ENCODE measurements at places on chromosomes 12 and 14.

DNA sequence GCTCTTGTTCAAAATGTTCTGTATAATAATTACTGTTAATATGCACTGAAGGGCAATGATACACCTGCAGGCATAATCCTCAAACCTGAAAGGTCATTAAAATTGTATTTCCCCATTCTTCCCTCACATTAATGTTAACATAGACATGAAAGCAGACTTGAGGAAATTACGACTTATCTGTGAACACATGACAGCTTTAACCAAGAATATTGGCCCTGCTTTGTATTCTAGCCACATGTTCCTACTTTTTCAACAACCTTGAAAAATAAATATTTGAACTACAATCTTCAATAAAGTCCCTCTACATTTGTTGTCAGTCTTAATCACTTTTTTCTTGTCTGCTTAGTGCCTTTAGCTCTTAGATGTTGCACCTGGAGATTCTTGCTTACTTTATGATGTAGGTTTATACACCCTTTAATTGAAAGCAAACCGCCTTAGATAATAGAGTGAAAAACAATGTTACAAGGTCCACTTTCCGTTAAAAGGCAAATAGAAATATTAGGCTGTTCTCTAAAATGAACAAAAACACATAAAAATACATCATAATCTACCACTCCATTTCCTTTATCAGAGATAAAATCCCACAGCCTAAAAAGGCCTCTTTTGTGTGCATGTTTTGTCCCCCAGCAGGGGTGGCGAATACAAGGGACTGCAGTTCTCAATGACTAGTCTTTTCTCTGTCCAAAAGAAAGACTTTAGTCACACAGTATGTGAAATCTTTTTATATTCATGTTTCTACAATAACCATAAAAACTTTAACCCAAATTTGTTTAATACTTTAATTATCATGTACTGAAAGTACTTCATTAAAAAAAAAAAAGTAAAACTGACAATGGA lies 55.9 kb downstream of the ZFC3H1 start:
- DNase-seq: no peak

DNA sequence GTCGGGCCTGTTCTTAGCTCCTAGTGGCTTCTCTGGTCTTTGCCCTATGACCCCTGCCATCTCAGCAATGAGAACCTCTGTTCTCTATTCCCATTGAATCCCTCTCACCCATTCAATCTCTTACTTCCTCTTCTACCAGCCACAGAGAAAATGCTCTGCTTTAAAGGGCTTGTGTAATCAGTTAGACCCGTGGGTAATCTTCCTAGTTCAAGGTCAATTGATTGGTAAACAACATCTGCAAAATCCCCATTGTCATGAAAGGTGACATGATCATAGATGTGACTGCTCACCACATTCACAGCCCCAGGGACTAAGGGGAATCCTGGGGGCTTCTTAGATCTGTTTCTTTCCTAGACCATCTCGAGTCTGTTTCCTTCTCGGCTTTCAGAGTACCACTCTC lies 7.2 kb upstream of the CCDC197 start:
- no peak for DNase-seq

DNA sequence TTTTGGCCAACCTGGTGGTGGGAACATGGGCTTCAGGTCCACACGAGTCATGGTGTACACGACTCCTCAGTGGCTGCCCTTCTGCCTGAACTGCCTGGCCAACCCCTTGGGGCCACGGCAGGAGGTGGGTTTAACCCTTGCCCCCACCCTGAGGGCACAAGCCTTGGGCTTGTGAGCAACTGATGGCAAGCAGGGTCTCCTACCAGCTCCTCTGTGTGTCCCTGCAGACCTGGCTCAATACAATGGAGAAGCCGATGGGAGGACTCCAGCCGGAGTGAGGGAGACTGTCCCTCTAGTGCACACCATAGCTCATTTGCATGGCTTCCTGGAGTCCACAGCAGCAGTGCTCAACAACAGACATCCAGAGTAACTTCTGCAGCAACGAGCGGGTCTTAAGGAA lies 28.0 kb downstream of the JAG2 start:
- no peak for DNase-seq

- DNase-seq: no peak
Observed at GRCh38 chr14:44370727-44371126, 136.4 kb downstream of the FSCB start.

DNA sequence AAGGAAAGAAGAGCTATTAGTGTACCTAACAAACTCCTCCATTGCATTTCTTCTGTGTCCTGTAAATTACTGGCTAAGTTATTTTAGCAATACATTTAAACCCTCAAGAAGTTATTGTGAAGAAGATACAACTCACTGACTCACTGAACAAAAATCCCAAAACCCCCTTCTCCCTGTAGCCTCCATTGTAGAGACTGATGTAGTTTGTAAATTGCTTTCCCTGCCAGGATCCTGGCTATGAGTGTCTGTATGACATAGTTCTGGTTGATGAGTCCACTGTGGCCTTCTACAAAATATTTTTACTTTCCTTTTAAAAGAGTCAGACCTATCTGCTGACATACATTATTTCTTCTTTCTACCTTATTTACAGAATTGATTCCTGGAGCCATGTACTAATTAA lies 155.6 kb downstream of the SLC6A15 start:
- no peak for DNase-seq

DNA sequence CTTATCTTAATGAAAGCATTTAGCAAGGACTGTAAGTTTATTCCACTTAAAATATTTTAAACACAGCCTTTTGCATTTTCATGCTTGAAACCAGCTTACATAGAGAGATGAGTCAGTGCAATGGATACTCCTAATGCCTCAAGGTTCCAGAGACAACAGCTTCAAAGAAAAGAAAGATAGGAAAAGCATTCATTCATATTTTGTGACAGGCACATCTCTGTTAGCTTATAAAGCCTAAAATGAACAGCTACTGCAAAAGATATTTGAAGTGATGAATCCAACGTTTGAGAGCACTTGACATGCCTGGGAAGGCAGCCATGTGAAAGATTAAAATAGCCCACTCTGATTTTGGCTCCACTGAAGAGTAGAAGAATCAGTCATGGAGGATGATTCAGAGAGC lies 814.5 kb downstream of the RPS29 start:
- DNase-seq: no peak

DNA sequence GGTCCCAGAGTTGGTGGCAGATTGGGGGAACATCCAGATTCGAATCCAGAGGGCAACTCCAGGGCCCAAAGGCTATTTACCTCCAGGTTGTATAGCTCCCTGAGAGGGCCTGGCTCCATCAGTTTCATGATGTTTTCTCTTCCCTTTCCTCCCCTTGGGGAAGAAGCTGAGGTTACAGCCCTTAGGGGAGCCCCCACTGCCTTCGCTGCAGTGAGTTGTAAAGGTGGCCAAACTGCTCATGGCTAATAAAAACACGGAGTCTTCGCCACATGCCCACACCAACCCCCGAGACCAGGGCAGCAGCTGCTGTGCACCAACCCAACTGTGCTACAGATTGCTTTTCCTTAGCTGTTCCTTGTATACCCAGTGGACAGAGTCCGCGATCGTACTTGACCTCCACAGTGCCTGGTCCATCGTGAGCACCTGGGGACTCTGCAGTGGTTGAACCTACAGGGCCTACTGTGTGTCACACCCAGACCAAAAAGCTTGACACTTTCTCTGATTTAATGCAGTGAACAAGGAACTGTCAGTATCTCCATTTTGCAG lies 20.9 kb downstream of the GALNT16 start:
- no peak for DNase-seq

DNA sequence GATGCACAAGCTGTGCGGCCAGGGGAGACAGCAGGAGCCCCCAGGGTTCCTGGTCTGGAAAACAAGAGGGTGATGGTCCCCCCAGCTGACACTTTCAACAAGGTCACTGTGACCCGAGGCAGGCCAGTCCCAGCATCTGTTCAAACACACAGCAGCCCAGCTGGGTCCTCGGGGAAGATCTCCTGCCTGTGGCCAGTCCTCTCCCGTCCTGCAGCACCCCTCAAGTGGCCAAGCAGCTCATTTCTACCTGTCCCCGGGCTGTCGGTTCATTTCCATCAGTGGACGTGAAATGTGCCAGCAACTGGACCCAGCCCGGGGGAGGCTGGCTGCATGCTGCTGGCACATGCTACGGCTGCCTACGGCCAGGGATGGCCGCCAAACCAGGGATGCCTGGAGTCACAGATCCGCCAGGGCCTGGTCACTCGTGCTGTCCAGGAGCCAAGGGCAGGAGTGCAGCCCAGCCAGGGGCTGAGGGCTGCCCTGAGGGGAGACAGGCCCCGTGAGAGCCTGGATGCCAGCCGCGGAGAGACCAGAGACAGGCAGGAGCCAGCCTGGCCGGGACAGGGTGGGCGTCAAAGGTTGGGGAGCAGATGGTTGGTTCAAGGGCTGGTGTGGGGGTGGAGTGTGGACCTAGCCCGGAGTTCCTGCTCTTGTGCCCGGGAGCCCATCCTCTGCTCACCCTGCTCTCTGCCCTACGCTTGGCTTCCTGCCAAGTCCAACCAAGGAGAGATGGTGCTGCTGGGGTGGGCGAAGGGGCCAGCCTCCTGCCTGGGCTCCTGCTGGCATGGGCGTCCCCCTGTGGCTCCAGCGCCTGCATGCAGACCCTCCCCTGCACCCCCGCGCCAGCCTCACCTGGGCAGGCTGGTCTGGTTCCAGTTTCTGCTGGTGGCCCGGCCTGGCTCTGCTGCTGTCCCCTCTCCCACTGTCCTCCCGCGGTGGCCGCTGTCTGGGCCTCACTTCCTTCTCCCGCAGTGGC lies 143.8 kb downstream of the ADGRD1 start:
- no peak for DNase-seq

GRCh38 chr14:77375973-77376770 lies 722 bp downstream of the TMED8 start:
- DNase-seq: peak; percentile 9

DNA sequence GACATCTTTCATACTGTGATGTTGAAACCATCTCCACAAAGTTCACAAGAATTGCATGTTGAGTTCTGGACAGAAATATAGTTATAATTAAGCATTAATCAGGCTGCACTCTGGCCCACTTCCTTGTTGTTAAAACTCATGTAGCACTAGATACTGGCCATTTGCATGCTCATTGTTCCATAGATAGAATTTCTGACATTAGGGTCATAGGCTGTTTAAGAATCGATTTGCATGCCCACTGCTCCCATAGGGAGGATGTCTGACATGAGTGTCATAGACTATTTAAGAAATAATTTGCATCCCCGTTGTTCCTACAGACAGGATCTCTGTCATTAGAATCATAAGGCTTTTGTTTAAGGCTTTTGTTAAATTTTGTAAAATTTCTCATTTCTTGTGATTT lies 50.2 kb downstream of the MYF5 start:
- no peak for DNase-seq

GRCh38 chr14:97104029-97104428 lies 306.8 kb downstream of the VRK1 start:
- no peak for DNase-seq

- DNase-seq: no peak
Observed at GRCh38 chr14:36974985-36975384, 197.4 kb downstream of the SLC25A21 start.

GRCh38 chr14:68306934-68307789 lies 485.7 kb downstream of the ZFP36L1 start:
- no peak for DNase-seq

GRCh38 chr14:53462931-53463778 lies 310.0 kb upstream of the DDHD1 start:
- DNase-seq: no peak

- no peak for DNase-seq
Observed at GRCh38 chr12:108914121-108914531, 34.2 kb downstream of the DAO start.

DNA sequence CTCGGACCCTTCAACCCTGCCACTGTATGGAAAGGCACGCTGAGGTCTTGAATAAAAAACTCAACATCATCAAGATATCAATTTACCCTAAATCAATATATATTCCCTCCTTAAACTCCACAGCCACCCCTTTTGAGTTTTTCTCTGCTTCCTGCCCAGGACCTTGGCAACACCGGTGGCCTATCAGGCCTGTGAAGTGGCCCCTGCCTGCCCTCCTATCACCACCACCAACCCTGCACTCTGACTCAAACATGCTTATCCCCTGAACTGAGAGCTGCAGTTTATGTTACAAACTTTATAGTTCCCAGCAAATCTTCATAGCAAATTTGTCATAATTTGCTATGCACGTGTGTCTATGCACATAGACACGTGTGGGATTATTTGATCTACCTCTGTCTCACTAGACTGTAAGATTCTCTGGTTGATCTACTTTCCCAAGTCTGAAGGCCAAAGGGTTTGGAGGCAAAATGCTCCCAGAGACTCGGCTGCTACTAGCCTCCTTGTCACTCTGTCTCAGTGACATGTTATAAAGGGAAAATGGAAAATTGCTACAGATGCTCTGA lies 63.4 kb downstream of the SPTB start:
- no peak for DNase-seq

GRCh38 chr14:32256576-32256975 lies 53.5 kb upstream of the RNU6-8 start:
- no peak for DNase-seq

GRCh38 chr12:9449181-9449580 lies 158.5 kb downstream of the KLRB1 start:
- DNase-seq: no peak

DNA sequence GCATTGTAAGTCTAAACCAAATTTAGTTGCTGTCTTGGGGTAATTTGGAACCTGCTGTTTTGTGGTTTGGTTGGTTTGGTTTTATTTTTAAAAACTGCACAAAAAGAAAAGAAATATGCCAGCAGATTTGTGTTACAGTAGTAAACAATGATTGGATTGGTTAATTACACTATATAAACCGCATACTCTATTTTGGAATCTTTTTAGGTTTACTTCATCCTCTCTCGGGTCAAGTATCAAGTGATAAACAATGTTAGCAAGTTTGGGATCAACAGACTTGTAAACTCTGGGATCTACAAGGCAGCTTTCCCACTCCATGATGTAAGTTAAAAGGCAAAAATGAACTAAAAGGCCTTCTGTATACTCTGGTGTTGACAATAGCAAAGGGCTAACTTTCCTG lies 132.4 kb downstream of the ANO6 start:
- no peak for DNase-seq

DNA sequence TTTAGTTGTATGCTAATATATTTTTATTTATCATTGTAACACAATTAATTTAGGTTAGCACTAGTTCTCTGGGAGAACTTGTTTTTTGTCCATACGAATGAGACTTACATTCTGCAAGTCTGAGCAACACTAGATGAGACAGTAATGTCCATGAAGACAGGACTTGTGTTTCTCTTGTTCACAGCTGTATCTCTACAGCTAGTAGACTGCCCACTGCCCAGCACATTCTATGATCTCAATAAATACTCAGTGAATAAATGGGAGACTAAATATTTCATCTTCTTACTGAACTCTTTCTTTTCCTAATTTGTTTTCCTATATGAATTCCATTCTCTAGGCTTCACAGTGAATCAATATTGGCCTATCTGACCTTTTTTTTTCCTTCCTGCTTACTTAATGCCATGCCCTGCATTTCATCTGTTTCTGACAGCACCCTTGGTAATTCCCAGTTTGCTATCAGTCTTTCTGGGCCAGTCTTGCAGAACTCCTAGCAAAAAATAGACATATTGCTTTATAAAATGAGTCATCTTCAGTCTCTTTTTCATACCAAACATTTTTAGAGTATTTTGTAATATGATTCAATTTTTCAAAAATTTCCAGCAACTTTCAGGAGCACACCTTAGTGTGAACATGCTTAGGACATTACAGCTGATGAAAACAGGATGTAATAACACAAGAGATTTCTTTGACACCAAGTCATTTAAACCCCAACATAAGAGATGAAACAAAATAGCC lies 185.5 kb upstream of the ATP2B1 start:
- no peak for DNase-seq

- no peak for DNase-seq
Observed at GRCh38 chr12:59650588-59651228, 54.9 kb downstream of the SLC16A7 start.

Data from CD4-positive, alpha-beta T cell treated with Interleukin-15 for 4 hours (primary cell).